Stomach (tissue), 19 donors: ENCODE measurements at places on chromosomes 1 and 21.

- DNase-seq = no peak
These were observed 9.3 kb upstream of the BTG3 start for GRCh38 chr21:17622018-17622417.

GRCh38 chr1:151716771-151717631, at the start of gene CELF3:
CELF3 (minus strand) TSS chr1:151716803; CDS start chr1:151716020, 783 bp downstream.
- no peak for DNase-seq

- peak; percentile 55 for DNase-seq
These were observed 46.5 kb upstream of the PRELP start for GRCh38 chr1:203428981-203429599.

GRCh38 chr1:184691719-184692324, 62.8 kb downstream of the EDEM3 start:
- DNase-seq = peak; percentile 81

- no peak for DNase-seq
These were observed 15.1 kb downstream of the NRDC start for GRCh38 chr1:51863384-51863783.

DNA sequence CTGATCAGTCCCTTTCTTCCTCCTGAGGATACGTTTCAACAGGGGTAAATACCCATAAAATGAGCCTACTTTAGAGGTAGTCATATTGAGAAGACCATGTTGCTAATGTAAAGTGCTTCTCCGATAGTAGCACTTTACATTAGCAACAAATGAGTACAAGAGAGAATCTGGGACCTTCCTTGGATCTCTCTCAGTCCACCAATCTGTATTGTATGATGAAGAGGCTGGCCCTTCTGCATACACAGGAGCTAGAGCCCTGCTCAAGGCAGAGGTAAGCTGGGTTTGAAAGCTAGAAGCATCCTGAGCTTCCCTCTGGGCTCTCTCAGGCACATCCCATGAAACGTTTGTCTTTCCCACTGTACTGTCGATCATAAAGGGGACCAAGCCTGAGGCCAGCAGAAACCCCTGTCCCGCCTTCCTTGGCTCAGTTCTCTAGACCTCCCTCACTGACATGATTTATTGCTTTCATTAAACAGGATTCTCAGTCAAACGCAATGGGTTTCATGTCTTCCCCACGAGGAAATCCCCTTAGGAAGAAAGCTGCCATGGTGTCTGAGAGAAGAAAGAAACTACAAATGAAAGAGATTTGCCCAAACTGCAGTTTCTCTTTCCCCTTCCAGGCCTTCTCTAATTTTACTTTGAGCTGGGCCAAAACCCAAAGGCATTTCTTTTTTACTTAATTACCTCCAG, 62.8 kb upstream of the BCAR3 start:
- no peak for DNase-seq

DNA sequence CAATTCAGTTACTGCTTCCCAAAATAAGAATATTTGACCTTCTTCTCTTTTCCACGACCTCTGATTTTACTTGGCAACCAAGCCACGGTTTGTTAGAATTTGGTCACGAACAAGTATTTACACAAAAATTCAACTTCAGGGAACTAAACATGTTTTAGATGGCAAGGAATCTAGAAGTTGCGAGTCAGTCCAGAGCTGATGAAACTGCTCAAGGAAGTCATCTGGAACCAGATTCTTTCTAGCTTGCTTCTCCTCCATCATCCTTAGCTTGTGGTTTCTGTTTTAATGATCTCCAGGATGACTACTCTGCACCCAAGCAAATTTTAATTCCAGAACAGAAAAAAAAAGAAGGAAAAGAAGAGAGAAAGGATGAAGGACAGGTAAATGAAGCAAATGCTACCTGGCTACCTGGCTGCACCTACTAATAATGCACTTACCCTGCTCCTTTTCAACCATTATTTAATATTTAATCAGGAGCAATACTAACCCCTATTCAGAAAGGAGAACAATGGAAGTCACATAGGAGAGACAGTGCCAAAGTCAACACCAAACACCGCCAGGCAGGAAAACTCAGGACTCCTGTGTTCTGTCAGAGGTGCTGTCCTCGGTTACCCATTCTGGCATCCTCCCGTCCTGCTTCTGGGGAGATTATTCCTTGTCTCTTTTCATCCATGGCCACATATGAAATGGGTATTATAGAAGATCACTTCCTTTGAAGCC, 54.2 kb upstream of the RGS7 start:
- peak; percentile 53 for DNase-seq
